ENCODE measurements at places on chromosomes 4 and X.

DNA sequence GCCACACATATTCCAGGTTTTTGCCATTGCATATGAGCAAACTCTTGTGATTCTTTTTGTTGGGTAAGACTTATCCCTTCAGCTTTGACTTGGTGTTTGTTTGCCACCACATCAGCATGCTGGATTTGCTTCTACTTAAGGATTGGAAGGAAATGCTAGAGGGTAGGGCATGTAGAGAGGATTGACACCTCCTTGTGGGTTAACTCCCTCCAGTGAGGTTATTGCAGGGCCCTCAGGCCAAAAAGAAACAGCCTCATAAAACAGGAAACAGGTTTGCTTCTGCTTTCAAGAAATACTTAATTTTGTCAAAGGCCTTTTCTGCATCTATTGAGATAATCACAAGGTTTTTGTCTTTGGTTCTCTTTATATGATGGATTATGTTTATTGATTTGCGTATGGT is 15.2 kb upstream of the INPP4B start:
- no peak for DNase-seq

DNA sequence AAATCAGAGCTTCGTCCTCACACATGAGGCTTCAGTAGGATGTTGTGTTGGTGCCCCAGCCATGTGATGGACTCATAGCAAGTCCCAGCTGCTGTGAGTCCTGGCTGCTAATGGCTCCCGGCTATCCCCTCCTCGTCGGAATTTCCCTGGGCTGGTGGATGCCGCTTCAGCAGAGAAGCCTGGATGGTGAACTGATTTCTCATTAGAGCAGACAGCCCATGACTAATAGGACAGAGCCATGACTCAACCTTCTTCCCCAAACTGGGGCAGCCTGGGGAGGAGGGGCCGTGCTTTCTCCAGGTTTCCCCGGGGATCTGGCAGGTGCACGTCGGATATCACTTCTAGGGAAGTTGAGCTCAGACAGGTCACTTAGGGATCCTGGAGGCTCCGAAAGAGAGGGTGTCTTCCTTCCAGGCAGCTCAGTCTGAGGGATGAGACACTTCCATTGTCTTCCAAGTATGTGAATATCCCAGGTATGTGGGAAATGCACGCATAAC is 112.7 kb downstream of the ASMT start:
- no peak for DNase-seq

DNA sequence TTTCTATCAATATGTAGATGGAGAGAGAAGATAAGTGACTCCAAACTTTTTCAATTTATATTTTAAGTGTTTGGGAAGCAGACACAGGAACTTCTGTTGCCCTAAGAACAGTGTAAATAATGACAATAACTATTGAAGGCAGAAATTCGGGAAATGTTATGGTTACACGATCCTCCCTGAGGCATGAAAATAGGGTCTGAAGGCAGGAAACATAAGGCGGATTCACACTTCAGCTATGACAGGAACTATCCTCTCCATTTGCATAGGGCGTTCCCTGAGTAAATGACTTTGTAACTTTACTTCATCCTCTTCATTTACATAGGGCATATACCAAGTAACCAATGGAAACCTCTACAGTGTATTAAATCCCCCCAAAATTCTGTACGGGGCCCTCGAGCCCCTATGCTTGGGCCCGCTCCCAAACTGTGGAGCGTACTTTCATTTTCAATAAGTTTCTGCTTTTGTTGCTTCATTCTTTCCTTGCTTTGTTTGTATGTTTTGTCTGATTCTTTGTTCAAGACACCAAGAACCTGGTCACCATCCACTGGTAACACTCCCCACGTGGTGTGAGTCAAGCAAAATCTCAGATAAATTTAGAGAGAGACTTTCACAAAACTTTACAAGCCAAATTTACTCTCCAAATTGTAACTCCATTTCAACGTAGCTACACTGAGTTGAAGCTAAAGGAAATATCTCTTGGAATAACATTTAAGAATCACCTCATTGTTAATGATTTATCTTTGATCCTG is 2504.3 kb downstream of the ARAP2 start:
- no peak for DNase-seq

DNA sequence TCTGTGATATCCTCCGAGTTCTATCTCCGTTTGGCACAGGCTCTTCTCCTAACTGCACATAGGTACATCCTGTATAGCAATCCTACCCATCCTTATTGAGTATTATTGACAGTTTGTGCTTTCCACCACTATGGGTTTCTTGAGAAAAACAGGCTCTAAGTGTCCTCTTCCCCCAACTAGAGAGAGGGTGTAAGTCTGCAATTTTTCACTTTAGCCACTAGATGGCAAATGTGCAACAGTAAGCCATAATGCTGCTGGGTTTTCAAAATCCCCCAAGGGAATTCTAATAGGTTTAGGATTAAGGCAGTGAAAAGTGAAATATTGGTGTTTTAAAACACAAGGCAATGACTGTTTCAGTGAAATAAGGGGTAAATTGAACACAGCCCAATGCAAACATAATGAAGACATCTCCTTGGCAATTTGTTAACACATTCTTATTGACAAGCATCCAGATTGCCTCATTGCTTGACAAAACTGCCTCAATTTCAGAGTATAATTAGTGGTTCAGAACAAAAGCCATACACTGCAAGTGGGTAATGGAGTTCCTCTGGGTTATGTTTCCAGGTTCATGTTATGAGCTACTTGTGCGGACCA is 239.0 kb upstream of the HTR2C start:
- no peak for DNase-seq

GRCh38 chrX:17617806-17618205 is 119.5 kb upstream of the SCML1 start:
- DNase-seq, result no peak

DNA sequence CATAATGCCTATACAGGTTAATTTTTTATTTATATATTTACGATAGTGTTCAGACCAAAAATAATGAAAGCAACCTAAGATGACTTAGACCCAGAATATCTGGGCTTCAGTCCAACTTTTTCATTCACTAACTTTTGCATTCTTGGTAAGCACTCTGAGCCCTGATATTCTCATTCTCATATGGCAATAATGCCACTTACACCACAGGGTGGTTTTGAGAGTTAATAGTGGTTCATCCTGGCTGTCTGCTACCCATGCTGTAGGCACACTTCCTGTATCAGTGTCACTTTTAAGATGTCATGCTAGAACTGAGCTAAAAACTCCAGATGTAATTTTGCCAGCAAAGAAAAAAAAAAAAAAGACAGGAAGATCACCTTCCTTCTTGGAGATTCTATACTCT is 508.7 kb upstream of the FMR1 start:
- DNase-seq, result no peak

DNA sequence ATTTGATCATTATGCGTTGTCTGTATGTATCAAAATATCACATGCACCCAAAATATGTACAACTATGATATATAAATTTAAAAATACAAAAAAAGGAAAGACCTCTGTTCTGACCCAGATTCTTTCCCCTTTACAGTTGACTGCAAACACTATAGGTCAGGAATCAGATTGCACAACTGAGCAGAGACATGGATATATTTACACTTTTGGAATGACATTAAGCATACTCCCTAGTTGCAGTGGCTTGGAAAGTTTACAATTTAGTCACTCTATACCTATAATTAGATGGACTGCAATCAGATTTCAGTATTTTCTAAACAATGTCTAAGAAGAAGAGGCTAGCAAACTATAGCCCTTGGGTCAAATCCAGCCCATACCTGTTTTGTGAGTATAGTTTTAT is 98.5 kb upstream of the INPP4B start:
- DNase-seq, result no peak

DNA sequence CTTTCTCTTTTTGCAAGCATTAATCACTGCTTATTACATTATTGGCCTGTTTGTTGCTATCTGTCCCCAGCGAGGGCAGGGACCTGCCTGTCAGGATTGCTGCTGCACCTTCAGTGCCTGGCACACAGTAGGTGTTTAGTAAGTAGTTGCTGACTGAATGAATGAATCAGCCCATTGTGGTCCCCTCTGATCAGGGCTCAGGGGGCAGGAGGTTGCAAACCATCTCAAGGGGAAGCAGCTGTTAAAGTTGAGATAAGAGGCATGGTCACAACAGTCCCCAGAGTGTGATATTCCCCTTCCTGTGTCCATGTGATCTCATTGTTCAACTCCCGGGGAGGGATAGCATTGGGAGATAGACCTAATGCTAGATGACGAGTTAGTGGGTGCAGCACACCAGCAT is 85.4 kb downstream of the WFS1 start:
- DNase-seq, result no peak

DNA sequence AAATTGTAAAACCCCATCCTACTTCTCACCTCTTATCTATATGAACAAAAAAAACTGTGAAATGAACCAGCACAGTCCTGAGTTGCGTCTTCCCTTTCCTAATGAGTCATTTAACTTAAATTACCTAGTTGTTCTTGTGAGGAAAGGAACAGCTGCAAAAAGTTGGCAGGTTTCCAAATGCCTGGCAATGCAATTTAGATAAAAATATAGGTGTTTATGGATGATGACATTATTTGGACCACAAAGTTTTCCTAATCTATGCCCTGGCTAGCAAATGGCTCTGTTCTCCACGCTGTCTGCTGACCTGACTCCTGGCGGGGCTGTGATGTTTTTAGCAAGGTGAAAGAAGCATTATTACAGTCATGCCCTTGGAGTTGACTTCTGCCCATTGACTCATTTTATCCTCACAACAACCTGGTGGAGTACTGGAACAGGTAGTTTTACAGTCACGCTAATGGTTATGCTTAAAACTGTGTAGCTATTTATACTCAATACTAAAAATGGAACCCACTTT is 29.8 kb upstream of the RELL1 start:
- DNase-seq, result no peak

- DNase-seq, result no peak
Measured at GRCh38 chrX:151227627-151228026, 51.2 kb downstream of the GPR50 start.

- no peak for DNase-seq
Measured at GRCh38 chr4:22787753-22788375, 95.1 kb downstream of the GBA3 start.

DNA sequence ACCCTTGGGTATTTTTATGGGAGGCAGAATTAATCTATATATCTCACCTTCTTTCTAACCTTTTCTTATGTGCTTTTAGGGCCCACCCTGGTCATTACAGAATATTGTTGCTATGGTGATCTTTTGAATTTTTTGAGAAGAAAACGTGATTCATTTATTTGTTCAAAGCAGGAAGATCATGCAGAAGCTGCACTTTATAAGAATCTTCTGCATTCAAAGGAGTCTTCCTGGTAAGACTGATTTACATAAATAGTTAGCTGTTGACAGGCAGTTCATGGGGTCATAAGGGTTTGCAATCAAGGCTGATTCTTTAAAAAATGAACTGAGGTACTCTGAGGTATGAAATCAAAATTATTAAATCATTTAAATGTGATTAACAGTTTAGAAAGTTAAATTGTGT is 71.5 kb downstream of the KIT start:
- no peak for DNase-seq

GRCh38 chrX:9273744-9274143 is 191.1 kb upstream of the TBL1X start:
- DNase-seq, result no peak

DNA sequence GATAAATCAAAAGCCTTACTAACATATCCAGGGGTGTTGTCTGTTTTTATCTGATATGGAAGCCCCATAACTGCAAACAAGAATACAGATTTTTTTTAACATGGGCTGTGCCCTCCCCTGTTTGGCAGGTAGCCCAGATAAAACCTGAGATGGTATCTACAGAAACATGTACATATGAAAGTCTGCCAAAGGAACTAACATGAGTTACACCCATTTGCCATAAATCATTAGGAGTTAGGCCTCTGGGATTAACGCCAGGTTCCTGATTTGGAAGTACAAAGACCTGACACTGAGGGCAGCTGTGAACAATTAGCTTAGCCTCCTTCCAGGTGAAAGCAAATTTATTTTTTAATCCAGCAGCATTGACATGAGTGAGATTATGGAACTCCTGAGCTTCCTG is 264.3 kb downstream of the TECRL start:
- DNase-seq, result no peak

- DNase-seq, result no peak
Measured at GRCh38 chr4:168945291-168945690, 64.8 kb downstream of the CBR4 start.

DNA sequence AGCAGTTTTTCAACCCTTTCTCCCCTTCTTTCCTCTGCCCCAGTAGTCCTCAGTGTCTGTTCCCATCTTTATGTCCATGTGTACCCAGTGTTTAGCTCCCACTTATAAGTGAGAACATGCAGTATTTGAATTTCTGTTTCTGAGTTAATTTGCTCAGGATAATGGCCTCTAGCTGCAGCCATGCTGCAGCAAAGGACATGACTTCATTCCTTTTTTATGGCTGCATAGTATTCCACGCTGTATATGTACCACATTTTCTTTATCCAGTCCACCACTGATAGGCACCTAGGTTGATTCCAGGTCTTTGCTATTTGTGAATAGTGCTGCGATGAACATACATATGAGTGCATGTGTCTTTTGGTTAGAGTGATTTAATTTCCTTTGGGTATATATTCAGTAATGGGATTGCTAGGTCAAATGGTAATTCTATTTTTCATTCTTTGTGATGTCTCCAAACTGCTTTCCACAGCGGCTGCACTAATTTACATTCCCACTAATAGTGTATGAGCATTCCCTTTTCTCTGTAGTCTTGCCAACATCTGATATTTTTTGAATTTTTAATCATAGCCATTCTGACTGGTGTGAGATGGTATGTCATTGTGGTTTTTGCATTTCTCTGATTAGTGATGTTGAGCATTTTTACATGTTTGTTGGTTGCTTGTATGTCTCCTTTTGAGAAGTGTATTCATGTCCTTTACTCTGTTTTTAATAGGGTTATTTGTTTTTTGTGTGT is 54.6 kb upstream of the ANK2 start:
- no peak for DNase-seq

DNA sequence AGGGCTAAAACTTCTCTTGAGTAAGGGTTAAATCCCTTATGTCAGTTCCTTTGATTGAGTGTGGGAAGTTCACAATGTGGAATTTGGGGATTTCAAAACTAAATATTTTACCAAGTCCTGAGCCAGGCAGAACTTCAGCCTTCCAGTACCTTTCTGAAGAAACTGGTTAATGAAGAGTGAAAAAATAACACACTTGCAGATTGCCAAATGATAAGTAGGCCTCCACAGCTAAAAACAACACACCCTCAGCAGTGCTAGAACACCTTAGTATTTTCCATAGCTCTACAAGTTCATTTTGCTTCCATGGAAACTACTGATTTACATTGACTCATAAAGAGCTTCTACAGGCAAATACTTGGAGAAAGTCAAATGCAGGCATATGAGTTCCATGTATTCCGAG is 326.8 kb downstream of the ZNF674 start:
- no peak for DNase-seq

GRCh38 chrX:17713288-17713687 is 24.0 kb upstream of the SCML1 start:
- no peak for DNase-seq

DNA sequence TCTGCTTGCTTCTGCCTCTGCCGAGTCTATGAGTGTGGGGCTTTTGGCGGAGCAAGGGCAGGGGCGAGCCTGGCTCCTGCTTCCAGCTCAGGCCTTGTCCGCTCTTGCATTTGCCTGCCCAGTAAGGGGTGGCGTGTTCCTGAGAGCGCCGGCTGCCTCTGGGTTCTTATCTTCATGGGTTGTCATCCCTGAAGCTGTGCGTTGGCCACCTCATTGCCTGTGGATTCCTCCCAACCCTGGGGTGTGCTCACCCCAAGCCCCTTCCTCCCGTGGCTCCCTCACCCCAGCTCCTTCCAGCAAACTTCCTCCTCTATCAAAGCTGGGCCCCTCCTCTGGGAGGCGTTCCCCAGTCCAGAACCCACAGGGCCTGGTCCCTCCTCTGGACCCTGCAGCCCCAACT is 17.5 kb downstream of the SH3BP2 start:
- no peak for DNase-seq

GRCh38 chrX:129992181-129992580 is 9.7 kb downstream of the BCORL1 start:
- DNase-seq, result no peak

- DNase-seq, result no peak
Measured at GRCh38 chr4:16122308-16122711, 38.5 kb upstream of the PROM1 start.

Data from C1 segment of cervical spinal cord (tissue), 14 donors.